Stimulated activated CD4-positive, alpha-beta T cell treated with anti-CD3 and anti-CD28 coated beads, Interleukin-1b, Interleukin-23, amount 100 ng/mL, for 1 hour (primary cell): ENCODE measurements at places on chromosomes 16 and 17.

GRCh38 chr16:71854369-71854948 is 8.7 kb downstream of the ATXN1L start:
- DNase-seq: no peak

DNA sequence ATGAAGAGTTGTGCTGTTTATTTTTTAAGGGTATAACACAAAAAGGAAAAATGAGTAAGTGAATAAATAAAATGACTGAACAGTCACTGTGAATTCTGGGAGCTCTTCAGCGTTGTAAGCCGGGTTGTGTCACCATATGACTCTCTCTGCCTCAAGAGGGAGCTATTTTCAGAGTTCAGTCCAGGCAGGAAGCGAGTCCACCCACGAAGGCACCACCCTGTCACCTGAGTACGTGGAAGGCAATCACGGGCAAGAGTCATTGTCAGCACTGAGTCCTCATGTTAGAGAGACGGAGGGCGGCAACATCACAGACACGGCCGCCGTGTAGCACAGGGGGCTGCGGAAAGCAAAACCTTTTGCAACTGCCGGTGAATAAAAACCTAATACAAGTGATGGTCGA is 227.6 kb downstream of the UTP18 start:
- DNase-seq: no peak

GRCh38 chr16:87363771-87364455 is 19.7 kb downstream of the FBXO31 start:
- no peak for DNase-seq

DNA sequence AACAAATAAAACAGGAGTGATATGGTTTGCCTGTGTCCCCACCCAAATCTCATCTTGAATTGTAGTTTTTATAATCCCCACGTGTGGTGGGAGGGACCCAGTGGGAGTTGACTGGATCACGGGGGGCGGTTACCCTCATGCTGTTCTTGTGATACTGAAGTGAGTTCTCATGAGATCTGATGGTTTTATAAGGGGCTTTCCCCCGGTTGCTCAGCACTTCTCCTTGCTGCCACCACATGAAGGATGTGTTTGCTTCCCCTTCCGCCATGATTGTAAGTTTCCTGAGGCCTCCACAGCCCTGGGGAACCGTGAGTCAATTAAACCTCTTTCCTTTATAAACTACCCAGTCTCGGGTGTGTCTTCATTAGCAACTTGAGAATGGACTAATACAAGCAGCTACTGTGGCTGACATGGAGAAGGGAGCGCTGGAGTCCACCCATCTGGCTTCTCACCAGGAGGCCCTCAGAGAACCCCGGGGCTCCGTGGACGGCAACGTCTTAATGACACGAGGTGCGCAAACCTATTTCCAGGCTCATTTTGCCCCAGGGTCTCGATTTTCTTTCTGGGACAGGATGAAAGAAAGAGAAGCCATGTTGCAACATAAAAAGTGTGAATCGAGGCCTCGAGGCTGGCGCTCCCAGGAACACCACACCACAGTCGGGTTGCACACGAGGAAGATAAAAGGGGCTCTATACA is 129.5 kb downstream of the DYNLRB2 start:
- DNase-seq: no peak

- no peak for DNase-seq
Observed at GRCh38 chr17:66791347-66791746, 43.6 kb upstream of the CACNG5 start.

DNA sequence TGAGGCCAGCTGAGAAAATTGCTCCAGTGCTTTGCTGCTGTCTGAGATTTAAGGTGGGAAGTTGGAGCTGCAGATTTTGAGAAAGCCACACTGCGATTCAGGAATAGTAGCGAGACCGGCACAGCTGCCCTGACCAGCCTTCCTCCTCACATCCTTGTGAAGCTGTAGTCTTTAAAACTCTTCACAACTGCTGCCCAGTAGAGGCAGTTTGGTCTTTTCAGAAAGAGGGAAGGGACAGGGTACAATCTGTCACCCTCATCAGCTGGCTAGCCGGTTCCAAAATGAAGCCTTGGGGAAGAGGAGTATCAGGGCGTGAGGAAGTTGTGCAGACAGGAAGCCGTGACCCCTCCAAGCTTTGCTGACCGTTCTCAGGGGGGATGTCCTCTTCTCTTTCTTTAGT is 195.3 kb downstream of the MSI2 start:
- no peak for DNase-seq

DNA sequence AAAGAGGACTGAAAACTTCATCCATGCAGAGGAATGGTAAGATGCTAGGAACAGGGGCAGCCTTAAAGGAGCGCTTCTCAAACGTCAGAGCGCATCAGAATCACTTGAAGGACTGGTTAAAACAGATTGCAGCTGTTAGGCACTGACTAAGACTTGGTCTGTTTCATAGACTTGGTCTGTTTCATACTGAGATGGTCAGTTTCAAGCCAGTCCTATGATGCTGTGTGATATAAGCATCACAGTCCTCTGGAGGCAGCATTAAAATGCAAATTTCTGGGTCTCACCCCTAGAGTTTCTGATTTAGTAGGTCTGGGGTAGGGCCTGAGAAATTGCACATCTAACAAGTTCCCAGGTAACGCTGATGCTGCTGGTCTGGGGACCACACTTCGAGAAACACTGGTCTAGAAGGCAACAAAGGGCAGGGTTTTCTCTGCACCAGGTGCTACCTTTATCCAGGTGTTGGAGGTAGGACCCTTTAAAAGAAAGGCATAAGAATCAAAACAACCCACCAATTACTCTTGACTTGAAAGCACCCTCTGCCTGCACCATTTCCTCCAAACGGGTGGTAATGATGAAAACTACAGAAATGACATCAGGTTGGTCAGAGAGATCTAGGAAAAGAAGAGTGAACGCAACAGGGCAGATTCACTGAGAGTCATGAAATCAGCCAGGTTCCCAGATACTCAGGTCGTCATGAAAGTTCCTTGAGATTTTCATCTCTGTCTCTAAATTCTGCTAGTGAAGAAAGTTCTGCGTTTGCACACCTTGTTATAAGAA is 95.0 kb upstream of the RCVRN start:
- no peak for DNase-seq

GRCh38 chr17:59832883-59833379 is 59.8 kb downstream of the TUBD1 start:
- no peak for DNase-seq

- no peak for DNase-seq
Observed at GRCh38 chr17:81400996-81401722, 5.9 kb downstream of the BAHCC1 start.

DNA sequence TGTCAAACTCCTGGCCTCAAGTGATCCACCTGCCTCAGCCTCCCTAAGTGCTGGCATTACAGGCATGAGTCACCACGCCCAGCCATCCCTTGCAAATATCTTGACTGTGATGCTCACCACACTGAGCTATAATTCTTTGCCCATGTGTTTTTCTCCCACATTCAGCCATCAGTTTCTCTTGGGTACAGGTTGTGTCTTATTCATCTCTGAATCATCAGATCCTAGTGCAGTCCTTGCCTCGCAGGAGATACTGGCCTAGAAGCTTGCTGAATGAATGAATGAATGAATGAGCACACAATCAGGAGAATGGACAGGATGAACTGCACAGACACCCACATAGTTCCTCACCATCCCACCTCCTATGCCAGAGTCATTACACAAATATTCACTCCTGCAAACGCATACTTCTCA is 24.4 kb upstream of the ETV4 start:
- DNase-seq: no peak
